ENCODE measurements at places on chromosomes 6 and 20.

GRCh38 chr6:107652526-107653182 is 162.7 kb downstream of the SOBP start:
- DNase-seq: no peak

GRCh38 chr20:20012541-20012940 is 4.6 kb upstream of the NAA20 start:
- DNase-seq: no peak

DNA sequence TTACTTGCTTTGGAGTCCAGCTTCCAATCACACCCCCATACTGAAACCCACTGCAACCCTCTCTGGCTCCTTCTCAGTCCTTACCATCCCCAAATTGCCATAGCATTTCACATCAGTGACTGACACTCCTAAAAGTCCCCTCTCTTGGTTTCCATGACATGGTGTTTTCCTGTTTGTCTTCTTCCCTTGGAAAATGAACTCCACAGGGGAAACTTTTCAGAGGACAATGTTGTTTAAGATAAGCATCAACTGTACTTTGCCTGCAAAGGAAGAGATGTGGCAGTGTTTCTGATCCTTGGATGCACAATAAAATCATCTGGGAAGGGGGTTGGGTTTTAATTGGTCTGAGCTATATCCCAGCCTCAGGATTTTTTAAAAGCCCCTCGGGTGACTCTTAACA is 214.9 kb downstream of the HACE1 start:
- DNase-seq: no peak

GRCh38 chr6:30171677-30172471 is 8.5 kb downstream of the TRIM15 start:
- no peak for DNase-seq

All from AG04450 (cell line).